Hepatocyte (in vitro differentiated cells): ENCODE measurements at places on chromosomes 3 and 15. TPM values are rescaled to one million over a fixed set of nuclear protein-coding genes. Genes with fewer than 3 reads are reported as not detected.
A peak's percentile ranks its signal among the peaks of the same experiment; 100 is the strongest.

The HYAL2 gene
- 79.0 and 125 TPM in 2 replicates for total RNA-seq

DNA sequence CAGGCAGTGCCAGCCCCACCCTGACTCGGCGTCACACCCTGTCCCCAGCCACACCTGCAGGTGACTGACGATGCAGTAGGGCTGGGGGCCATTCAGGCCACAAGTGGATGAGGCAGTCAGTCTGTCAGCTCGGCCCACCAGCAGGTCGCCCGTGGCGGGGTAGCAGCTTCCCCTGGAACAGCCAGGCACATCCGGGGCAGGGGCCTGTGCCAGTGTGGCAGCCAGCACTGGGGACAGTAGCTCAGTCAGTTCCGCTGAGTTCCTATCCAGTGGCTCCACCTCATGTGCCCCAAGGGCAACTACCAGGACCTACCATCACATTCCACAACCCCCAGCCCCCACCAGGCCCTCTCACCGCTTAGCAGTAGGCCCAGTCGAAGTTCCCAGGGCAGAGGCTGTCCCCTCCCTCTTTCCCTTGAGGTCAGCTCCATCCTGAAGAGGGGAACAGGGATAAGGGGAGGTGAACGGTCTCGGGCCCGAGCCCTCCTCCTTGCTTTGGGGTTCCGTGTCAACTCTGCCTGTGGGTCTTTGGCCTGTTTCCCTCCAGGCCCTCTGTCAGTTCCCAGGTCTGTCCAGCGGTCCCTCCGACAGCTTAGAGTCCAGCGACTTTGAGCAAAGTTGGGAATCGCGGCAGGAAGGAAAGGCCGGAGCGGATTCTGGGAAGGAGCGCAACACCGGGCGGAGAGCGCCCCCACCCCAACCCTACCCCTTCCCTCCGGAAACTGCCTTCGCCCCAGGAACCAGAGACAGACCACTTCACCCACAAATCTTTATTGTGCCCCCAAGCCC lies at the start of gene LAMB2:
Gene LAMB2 (minus strand): TSS at position 614 of the 789 bp plus-strand sequence. CDS start 183 bp downstream, at position 431.
- no peaks in the 10 kb centered on the region for H3K27me3 ChIP-seq
- no peaks in the 10 kb centered on the region for H3K36me3 ChIP-seq
- peak within 1 kb of the TSS; percentile 99 for H3K27ac ChIP-seq
- H3K4me3 ChIP-seq: peak within 1 kb of the TSS; percentile 99
- peak; percentile 83 for DNase-seq
- peaks cover 19% of the 10 kb centered on the region for H3K4me1 ChIP-seq

DNA sequence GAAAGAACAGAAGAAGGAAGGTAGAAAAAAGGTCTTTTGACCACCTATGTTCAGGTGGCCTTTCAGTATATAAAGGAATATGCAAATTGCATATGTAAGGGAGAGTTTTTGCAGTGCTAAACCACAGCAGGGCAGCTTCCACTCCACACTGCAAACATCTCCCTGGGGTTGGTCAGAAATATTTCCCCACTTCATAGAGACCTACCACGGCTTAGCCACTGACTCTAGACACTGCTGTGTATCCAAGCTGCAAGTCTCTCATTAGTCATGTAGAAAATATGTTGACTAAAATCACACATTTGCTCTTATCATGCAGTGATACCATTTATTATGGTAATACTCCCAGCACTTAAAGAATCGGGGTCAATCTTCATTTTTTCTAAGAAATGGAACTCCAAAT lies 214.9 kb upstream of the NR2F2 start:
- no peaks in the 10 kb centered on the region for H3K27me3 ChIP-seq
- H3K27ac ChIP-seq: peak overlapping the region; percentile 27
- no peak overlapping the region for H3K4me3 ChIP-seq
- DNase-seq: peak; percentile 27

- no peaks in the 10 kb centered on the region for H3K36me3 ChIP-seq
- peak overlapping the region; percentile 82 for H3K27ac ChIP-seq
- no peak for DNase-seq
- H3K27me3 ChIP-seq: no peaks in the 10 kb centered on the region
- peaks cover 7% of the 10 kb centered on the region for H3K4me1 ChIP-seq
Measured at GRCh38 chr3:129461461-129462146, 21.6 kb downstream of the IFT122 start.

GRCh38 chr3:55690726-55691125 lies 203.6 kb upstream of the WNT5A start:
- peaks cover 12% of the 10 kb centered on the region for H3K27me3 ChIP-seq
- no peak for DNase-seq
- H3K4me1 ChIP-seq: peaks cover 9% of the 10 kb centered on the region
- H3K4me3 ChIP-seq: no peak overlapping the region

DNA sequence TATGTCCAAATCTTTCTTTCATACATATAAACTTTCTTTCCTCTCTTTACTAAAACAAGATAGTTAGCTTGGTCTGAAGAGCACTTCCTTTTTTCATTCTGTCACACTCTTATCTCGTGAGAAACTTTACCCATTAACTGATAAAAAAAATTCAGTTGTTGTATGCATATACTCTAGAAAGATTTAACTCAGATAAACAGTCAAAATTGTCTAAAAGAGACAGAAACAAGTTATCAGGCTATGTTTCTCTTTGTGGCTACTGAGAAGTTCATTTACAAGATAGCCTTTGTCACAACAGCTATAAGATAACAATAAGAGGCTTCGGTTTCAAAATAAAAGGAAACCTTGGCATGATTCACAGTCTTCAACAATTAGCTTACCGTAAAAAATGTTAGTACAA lies 235.7 kb upstream of the ATP10A start:
- H3K4me3 ChIP-seq: no peak overlapping the region
- no peak overlapping the region for H3K27ac ChIP-seq

GRCh38 chr3:109921509-109921908 lies 584.2 kb upstream of the DPPA4 start:
- no peaks in the 10 kb centered on the region for H3K4me1 ChIP-seq
- H3K36me3 ChIP-seq: no peaks in the 10 kb centered on the region
- H3K4me3 ChIP-seq: no peak overlapping the region
- no peak for DNase-seq
- H3K27ac ChIP-seq: no peak overlapping the region
